ENCODE measurements at places on chromosomes 7 and 10.

- DNase-seq = no peak
Measured at GRCh38 chr10:77532068-77532467, 105.5 kb downstream of the KCNMA1 start.

DNA sequence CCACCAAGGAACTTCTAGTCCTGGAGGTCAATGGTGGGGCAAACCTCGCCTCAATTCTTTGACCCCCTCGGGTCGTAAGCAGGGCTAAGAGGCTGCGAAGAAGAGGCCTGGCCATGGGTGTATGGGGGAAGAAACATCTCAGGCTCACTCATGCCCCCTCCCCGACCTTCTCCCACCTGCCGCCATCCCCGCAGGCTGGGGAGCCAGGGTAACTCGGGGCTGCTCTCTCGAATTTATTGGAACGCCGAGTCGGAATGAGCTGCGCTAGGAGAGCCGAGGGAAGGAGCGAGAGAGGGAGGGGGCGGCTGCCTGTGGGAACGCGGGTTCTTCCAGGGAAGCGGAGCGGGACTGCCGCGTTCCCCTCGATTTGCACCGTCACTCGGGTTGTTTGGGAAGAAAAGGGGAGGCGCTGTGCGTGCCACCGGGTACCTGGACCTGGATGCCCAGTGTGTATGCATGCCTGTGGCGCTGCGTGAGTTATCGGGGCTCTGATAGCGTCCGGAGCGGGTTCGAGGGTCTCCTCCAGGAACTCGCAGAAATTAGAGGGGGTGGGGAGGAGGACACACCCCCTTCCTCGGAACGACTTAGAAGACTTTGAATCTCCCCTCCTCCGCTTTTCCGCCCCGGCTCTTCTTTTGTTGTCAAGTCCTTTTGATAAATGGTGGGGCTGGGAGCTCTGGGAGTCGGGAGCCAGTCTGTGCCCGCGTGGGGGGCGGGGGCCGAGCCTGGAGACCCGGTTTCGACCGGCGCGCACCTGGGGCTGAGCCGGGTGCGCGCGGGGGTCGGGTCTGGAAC, 1.8 kb upstream of the ZNF503 start:
- DNase-seq = no peak

GRCh38 chr7:34567906-34568305, 90.1 kb upstream of the NPSR1 start:
- DNase-seq = no peak

- DNase-seq = no peak
Measured at GRCh38 chr10:11538834-11539190, 72.6 kb downstream of the USP6NL start.

- DNase-seq = no peak
Measured at GRCh38 chr7:84617265-84618030, 422.9 kb upstream of the SEMA3A start.

All from stimulated activated CD8-positive, alpha-beta memory T cell treated with anti-CD3 and anti-CD28 coated beads, Interleukin-7, amount 100 ng/mL, for 1 hour (primary cell).